IMR-90 (cell line): ENCODE measurements at places on chromosomes 12 and 14.

GRCh38 chr14:103552846-103553210, 9.6 kb downstream of the BAG5 start:
- DNase-seq, result no peak

DNA sequence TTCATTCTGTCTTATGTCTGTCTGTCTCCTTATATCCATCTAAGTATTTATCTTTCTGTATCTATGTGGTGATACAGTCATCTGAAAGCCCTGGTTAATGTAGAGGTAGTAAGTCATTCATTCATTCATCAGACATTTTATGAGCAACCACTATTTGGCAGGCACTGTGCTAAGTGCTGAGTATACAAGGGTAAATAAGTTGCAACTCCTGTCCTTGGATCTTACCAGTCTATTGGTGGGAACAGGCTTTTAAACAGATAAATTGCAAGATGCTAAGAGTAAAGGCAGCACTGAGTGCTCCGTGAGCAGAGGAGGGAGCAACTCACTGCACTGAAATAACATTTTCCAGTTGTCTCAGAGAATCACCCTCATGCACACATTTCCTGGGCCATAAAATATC, 68.6 kb downstream of the TMEM30B start:
- DNase-seq, result no peak

DNA sequence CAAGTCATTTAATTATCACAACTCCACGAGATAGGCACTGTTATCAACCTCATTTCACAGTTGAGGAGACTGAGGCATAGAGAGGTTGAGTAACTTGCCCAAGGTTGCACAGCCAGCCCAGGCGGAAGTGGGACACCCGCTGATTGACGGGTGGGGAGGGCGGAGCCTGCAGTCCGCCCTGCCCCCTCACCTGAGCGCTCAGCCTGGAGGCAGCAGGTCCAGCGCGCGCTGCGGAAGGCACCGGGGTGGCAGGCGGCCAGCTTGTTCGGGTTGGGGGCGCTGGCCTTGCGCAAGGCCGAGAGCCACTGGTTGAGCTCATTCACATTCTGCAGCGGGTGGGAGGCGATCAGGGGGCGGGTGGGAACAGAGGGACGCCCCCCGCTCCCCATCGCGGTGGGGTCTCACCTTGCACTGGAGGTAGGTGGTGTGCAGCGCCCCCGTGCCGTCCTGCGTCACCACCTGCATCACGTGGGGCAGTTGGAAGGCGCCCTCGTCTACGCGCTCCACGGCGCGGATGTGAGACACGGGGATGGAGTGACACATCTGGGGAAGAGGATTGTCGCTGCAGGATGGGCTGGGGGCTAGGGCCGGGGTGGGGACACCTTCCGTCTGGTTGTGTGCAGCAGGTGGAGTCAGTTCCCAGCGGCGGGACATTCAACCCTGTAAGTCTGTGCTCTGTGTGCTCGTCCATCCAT, 31.7 kb downstream of the RASAL1 start:
- no peak for DNase-seq

- no peak for DNase-seq
Observed at GRCh38 chr14:77549451-77549850, 50.8 kb upstream of the ISM2 start.

GRCh38 chr12:109084425-109084824, 8.8 kb downstream of the ALKBH2 start:
- no peak for DNase-seq

DNA sequence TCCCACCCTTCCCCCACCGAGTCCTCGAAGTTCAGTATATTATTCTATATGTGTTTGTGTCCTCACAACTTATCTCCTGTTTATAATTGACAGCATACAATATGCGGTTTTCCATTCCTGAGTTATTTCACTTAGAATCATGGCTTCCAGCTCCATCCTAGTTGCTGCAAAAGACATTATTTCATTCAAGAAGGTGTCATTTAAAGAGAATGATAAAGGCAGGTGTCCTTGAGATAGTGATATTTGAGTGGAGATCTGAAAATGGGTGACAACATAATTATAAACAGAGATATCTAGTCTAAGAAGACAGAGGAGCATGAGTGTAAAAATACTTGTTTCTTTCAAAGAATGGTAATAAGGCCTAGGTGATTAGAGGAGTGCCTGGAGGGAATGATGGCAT, 876.8 kb downstream of the SLC6A15 start:
- DNase-seq, result no peak

- no peak for DNase-seq
Observed at GRCh38 chr12:28460420-28461130, 270.3 kb downstream of the CCDC91 start.

DNA sequence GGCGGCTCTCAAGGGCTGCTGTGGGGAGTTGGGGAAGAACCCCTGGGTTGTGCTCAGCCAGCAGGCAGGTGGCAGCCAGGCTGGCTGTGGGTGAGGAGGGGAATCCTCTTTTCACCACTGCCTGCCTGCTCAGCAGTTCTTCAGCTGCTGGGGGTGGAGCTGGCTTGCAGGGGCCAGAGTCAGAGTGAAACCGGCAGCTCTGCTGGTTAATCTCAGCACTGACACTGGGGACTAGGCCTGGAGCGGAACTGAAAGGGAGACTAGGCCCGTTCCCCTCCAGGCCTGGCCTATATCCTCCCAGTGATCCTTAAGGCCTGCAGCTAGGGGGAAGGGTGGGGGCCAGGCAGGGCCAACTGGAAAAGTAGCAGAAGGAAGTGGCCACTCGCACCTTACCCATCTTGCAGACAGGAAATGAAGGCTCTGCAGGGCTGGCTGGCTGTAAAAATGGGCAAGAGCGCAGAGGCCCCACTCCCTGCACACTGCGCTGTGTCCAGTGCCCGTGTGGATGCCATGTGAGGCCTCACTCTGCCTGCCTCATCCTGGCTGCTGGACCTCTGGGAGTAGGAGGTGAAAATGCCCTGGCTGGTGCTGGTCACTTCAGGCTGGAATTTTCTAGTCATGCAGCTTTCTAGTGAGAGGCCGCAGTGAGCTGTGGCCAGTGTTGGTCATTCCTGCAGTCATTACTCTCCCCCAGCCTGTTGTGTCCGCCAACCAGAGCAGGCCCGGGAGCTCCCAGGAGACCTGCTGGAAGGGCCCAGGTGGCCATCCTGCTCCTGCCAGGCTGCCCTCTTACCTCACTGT, 39.4 kb downstream of the SH2B3 start:
- DNase-seq, result no peak

GRCh38 chr12:122523280-122523679, 3.5 kb downstream of the RSRC2 start:
- peak; percentile 76 for DNase-seq

GRCh38 chr12:95972832-95973456, 23.2 kb downstream of the HAL start:
- DNase-seq, result no peak

DNA sequence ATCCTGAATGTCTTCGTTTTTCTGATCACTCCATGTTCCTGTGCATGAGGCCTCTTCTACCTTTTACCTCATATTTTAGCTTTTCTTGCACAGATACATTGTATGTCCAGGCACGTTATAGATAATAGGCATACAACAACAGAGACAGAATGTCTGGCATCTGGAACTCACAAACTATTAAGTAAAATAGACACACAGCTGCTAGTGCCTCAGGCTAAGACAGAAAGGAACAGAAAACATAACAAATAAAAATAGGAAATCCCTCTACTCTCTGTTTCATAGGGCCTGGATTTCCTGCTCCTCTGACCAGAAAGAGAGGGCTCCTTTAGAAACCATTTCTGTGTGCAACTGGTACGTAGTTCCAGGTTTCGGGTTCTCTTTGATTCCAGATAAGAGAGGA, 48.6 kb downstream of the ATXN7L3B start:
- DNase-seq, result no peak

GRCh38 chr14:90677484-90678050, 138.7 kb downstream of the TTC7B start:
- DNase-seq, result peak; percentile 79

DNA sequence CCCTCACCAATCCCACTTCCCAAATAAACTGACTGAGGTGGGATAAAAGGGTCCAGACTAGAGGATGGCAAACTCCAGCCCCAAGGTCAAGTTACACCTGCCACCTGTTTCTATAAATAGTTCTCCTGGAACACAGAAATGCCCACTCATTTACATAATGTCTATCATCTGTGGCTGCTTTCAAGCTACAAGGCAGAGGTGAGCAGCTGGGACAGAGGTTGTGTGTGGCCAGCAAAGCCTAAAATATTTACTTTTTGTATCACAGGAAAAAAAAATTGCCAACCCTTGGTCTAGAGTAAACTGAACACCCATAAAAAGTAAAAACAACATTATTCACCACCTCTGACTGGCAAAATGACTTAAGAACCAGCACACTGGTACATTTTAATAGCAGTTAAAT, 269.4 kb downstream of the RGS6 start:
- no peak for DNase-seq

DNA sequence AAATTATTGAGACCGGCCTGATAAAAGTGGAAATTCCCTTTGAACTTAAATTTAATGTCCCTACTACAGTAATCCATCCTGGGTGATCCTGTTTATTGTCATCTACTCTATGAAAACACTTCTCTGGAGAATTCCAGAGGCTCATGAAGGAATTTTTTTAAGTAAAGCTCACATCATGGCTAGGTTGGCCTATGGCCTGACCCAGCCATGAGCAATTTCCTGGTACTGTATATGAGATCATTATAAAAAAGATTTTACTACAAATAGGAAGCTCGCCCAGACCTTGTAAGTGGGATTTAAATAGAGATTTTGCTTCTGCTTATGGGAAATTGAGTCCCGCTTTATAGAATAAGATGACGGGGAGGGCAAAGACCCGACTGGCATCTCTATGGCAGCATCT, 215.5 kb downstream of the DPF3 start:
- peak; percentile 87 for DNase-seq

DNA sequence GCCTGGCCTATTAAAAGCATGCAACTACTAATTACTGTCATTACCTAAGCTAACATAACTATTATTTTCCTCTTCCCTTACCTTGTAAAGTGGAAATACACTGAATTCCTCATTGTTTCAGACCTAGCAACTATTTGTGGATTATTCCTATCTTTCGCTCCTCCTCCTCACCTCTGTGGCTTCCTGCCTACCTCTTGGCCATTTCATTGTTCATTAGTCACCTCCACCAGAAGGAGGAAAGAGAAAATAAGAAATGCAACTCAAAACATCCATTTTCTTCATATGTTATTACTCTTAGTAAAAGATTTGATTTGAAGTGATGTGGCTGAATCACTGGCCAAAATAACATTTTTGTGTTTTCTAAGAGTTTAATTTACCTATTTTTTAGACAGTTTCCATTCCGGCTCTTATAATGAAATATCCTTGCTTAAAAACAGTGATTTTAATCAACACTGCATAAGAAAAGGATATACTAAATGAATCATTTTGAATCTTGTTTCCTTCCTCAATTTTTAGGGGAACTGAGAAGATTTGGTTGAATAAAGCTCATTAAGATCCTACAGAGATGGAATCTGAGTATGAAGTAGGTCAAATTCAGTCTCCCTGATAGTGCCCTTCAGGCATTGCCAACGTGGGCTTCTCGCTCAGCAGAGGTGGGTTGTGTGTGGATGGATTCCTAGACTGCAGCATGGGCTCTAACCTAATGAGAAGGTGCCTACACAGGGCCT, 27.6 kb upstream of the ARHGAP5 start:
- no peak for DNase-seq

GRCh38 chr12:44021471-44021971, 185.6 kb downstream of the TMEM117 start:
- DNase-seq, result no peak

DNA sequence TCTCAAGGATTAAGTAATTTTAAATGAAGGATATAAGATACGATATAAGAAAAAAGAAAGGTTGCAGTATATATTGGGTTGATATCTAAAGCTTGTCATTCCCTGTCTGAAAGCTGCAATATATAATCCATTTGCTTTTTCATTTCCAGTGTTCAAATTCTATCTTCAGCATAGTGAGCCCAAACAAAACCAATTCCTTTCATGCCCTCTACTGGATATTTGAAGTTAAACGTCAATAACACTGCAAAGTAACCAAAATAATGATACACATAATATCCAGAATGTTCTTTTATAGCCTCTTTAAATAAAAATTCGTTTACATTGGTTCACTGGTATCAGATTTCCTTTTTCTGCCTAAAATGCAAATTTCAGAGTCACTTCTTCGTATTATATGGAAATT, 64.5 kb upstream of the DAAM1 start:
- DNase-seq, result peak; percentile 49
